ENCODE measurements at places on chromosomes 1 and 21.

- no peak for DNase-seq
Measured at GRCh38 chr1:58818075-58818474, 34.2 kb upstream of the JUN start.

GRCh38 chr1:13813398-13814012 is 113.5 kb downstream of the PRDM2 start:
- DNase-seq: no peak

DNA sequence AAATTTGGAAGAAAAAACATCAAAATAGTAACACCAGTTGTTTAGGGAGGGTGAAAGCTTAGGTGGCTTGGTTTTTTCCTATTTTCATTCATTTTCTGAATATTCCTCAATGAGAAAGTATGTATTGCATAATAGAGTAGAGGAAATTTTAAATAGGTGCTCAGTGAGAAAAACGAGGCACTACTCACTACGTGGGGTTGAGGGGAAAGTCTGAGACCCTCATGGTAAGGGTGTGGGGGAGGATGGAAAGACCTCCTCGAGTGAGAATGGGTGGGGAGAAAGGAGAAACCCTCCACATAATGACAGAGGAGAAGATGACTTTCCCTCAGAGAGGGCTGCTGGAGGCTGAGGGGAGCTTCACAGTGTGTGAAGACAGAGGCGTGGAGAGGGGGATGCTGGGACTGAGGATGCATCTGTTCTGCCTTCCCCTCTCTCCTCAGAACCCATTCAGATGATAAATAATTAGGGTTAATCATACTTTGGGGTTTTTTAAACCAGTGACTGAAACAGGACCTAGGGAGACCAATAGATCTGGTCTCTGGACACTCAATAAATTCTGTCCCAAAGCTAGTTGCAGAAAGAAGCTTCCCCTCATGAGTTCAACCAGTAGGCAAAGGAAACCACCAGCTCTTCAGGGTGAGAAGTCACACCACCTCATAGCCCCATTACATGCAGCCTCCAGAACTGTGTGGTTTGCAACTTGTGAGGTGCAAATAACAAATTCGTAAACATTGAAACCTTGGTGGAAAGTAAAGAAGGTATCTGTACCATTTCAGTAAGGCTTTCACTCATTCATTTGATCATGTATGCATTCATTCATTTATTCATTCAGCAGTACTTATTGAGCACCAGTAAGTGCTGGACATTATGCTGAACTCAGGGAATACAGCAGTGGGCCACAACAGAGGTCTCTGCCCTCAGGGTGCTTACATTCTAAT is 17.1 kb downstream of the SLAMF7 start:
- no peak for DNase-seq

DNA sequence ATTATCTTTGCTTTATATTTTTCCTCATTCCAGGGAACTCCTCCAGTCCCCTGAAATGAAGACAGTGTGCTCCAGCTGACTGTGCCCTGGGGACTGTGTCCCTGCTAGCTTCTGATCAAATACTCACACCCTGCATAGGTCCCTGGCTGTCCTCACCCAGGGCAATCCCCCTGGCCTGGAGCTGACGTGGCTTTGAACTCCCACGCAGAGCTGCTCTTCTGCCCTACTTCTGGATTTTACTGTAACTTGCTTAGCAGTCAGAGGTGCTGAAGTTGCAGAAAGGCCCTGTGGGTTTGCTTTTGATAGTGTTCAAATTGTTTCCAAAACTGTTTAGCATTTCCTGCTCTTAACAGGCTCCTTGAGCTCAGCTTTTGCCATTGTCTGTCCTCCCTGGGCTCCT is 186.5 kb downstream of the FASLG start:
- DNase-seq: no peak
